AG10803 (cell line): ENCODE measurements at places on chromosomes 11 and 22.

DNA sequence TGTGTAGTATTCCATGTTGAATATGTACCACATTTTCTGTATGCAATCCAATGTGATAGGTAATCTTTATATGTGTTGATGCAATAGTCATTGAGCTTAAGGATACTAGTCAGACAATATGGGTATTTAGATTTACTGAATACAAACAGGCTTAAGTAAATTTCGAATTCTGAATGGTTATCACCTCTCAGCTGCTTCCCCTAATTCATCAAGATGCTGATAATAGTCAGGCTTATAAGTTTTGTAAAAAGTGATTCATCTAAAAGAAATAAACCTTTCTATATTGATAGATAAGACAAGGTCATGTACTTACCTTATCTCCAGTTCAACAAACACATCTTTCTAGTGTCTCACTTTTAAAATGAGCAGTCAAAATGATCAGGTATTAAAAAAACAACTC, 205.5 kb downstream of the CASP12 start:
- DNase-seq: no peak

DNA sequence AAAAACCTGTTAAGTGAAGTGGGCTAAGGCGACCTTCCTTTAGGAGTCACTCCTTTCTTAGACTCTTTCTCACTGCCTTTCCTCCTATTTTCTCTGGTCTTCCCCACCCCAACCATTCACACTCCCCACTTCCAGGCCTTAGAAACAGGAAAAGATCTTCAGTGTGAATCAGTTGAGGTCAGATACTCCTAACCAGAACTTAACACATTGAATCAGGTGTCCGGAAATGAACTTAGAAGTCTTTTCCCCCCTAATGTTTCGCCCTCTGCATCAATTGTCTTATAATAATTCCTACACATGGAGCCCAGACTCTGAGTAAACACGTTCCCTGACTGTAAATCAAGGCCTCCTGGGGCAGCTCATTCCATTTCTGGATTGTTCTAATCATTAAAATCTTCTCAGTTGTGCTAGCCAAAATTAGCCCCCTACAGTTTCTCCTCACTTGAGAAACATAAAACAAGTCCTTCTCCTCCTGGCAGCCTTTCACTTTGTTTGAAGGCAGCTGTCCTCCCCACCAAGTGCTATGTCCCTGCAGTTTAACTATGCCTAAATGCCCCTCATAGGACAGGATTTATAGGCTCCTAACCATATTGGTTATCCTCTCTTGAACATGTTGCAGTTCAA, 32.7 kb upstream of the USP47 start:
- peak; percentile 50 for DNase-seq

- DNase-seq: no peak
Measured at GRCh38 chr22:43014316-43014868, 557 bp downstream of the PACSIN2 start.

DNA sequence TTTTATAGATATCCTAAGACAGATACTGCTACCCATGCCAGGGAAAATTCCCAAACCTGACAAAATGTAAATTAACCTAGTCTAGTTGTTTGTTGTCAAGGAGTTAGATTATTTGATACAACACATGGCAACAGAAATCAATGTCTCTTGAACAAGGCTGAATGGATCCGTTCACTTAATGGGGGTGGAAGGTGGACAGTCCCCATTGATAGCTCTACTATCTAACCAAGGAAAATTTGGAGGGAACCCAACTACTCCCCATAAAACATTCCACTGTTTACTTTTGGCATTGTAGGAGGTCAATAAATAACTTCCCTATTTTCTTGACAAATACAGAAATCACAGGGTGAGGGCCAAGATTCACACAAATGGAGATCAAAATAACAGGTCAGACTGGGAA, 117.9 kb upstream of the GRIA4 start:
- no peak for DNase-seq

DNA sequence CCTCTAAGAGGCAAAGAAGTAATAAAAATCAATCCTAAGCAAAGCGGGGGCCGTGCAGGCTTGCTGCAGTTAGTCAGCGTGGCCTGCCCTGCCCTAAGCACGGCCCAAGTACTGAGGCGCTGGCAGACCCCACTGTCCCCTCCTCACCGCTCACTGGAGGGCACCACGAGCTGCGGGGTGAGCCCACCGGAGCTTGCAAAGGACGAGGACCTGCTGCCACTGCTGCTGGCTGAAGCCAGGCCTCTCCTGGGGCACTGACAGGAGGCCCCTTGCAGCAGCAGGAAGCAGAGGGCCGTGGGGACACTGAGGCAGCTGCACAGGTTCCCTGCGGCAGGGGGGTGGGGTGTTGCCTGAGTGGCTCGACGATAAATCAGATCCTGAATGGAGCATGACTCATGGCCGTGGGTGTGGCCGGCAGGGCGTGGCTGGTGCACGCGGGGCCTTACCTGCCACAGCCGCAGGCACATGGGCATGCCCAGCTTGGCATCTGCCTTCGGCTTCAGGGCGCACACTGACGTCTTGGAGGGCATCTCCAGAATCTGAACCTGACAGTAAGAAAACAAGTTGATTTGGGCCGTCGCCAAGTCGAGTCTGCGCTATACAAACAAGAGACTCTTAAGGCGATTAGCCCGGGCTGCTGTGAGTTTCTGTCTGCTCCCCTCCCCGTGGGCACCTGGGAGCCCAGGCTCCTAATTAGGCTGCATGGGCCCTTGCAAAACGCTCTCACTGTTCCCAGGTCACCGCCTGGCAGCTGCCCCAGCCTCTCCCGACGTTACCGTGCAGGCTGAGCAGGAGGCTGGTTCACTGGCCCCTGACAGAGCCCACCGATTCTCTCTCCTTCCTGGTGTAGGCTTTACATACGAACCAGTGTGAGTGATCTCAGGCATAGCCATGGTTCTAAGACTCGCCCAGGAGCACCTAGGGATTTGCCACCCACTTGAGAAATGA, 45.9 kb downstream of the TBX1 start:
- DNase-seq: no peak

DNA sequence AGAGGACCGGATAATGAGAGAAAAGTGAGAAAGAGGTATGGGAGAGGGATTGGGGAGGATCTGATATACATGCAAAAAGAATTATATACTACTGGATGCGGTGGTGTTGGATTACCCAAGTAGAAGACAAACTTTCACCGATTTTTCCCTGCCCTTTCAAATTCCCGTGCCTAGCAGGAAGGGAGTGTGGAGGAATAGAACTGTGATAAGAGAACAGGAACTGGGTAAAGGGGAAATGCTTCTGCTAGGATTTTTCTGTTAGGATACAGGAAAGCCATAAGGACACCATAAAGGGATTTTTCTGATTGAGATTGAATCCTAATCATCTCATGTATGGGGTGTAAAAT, 480 bp upstream of the MTMR2 start:
- peak; percentile 22 for DNase-seq

DNA sequence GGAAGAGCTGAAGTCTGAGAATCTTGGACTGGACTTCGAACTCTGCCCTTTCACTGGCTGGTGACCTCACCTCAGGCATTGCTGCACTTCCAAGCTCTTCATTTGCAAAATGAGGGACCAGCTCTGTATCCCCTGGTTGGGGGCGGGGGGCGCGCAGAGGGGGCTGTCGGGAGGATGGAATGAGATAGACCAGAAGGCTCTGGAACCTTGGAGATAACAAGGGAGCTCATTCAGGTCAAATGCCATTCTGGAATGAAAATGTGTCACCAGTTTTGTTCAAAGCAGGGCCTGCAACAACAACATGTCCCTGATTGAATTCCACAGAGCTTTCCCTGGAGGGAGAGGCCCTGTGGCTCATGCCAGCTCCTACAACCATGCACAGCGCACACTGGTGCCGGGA, 370.5 kb downstream of the MN1 start:
- no peak for DNase-seq

- DNase-seq: no peak
Measured at GRCh38 chr11:37623778-37624177, 1025.7 kb upstream of the RAG2 start.
